ENCODE measurements at places on chromosomes 2 and 18.

GRCh38 chr2:39851251-39851650 is 72.2 kb upstream of the THUMPD2 start:
- DNase-seq = no peak

DNA sequence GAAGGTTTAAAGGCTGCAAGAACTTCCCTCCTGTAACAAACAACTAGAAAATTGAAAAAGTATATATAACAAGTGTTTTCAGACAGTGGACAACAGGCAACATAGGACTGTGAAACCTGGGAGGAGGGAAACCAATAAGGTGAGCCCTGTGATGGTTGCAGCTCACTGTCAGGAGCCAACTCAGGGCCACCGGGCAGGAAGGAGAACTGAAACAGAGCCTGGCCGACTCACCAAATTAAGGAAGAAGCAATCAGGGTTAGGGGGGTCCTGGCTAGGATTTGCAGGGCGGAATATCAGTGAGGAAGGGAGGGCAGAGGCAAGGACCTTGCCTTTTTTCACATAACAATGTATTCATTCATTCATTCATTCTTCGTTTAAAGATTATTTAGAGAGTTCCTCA is 21.8 kb upstream of the CNRIP1 start:
- DNase-seq = no peak

DNA sequence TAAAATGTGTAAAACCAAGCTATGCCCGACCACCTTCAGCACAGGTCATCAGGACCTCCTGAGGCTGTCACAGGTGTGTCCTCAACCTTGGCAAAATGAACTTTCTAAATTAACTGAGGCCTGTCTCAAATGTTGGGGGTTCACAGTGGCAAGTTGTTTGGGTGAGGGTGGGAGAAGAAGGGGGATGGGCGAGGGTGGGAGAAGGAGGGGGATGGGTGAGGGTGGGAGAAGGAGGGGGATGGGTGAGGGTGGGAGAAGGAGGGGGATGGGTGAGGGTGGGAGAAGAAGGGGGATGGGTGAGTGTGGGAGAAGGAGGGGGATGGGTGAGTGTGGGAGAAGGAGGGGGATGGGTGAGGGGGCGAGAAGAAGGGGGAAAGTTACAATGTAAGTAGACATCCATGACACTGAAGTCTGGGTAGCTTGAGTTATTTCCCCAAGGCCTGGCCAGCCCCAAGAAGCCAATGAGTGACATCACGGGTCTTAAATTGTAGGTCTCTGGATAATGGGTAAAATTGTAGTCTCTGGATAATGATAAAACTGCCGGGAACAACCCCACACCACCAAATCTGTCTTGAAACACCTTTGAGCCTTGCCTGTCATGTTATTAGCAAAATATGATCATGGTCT is 56.3 kb downstream of the TIMM21 start:
- DNase-seq = no peak

DNA sequence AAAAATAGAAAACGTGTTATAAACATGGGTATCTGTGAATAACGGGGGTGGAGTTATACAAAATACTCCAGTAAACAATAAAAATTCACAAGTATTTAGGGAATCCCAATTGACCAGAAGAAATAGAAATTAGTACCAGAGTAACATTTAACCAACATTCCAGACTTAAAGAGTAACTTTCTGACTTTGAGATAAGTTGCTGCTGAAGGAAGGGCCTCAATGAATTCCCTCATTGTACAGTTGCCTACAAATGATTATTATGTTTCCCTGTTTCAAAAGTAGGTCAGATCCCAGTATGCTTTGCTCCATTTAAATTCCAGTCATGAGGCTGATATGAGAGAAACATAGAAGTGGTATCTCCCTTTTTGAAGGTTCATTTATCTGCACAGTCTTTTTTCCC is 88.3 kb upstream of the KCNH7 start:
- DNase-seq = no peak

- DNase-seq = no peak
These were observed 110.6 kb upstream of the PXDN start for GRCh38 chr2:1854729-1855547.

- no peak for DNase-seq
These were observed 130.1 kb downstream of the RAB3GAP1 start for GRCh38 chr2:135182190-135182589.

- DNase-seq = no peak
These were observed 276.1 kb upstream of the HDAC4 start for GRCh38 chr2:239676716-239677452.
